ENCODE measurements at places on chromosomes 13 and 19. TPM values are rescaled to one million over a fixed set of nuclear protein-coding genes. Genes with fewer than 3 reads are reported as not detected.
A peak's percentile ranks its signal among the peaks of the same experiment; 100 is the strongest.

DNA sequence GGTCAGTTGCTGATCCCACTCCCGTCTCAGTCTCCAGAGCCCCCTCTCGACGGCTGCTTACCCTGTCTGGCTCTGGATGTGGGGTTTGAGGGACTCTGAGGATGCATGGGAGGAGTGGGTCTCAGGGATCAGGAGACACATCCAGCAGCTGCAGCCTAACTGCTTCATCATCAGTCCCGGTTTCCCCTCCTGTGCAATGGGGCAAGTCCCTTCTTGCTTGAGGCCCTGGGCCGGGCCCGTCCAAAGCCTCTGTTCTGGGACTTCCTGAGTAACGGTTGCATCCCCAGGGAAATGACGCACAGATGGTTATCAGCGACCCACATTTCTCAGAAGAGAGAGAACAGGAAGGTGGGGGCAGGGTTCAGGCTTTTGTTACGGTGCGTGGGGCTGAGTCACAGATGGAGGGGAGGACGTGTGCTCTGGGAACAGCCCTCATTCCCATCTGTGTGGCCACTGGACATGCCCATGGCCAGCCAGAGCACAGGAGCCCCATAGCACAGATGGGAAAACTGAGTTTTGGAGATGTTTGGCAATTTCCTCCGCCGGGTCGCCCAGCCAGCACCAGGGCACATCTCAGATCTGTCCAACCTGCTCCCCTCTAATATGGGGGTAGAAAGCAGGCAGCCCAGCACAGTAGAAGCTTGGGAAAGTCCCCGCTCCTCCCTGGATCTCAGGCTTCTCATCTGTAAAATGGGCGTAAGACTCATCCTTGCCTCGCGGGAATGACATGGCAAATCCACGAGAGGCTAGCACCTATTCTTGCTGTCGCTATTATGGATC is 19.3 kb downstream of the GNA15 start:
- no peaks in the 10 kb centered on the region for H3K27me3 ChIP-seq
- no peak overlapping the region for H3K4me3 ChIP-seq
- no peak for DNase-seq
- H3K4me1 ChIP-seq, result no peaks in the 10 kb centered on the region
- H3K36me3 ChIP-seq, result no peaks in the 10 kb centered on the region

DNA sequence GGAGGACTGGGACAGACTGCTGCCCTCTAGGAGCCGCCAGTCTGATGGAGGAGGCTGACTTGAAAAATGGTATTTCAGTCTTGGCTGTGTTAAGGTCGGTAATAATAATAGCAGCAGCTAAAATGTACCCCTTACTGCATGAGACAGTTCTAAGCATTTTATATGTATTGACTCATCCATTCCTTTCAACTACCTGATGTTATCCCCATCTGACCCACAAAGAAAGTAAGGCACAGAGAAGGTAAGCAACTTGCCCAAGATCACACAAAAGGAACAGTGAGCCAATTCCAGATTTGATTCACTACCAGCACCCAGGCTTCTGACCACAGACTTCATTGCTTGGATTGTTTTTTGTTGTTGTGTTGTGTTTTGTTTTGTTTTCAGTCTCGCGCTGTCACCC is 4.0 kb downstream of the NCAN start:
- H3K36me3 ChIP-seq, result no peaks in the 10 kb centered on the region
- no peak for DNase-seq
- H3K27ac ChIP-seq, result no peak overlapping the region
- no peak overlapping the region for H3K4me3 ChIP-seq
- no peaks in the 10 kb centered on the region for H3K4me1 ChIP-seq

Gene MAST3
- polyA plus RNA-seq, result 4.3 TPM

GRCh38 chr19:24098359-24098758 is 11.4 kb downstream of the ZNF254 start:
- DNase-seq, result no peak
- no peaks in the 10 kb centered on the region for H3K36me3 ChIP-seq
- H3K27me3 ChIP-seq, result no peaks in the 10 kb centered on the region
- no peak overlapping the region for H3K4me3 ChIP-seq

DNA sequence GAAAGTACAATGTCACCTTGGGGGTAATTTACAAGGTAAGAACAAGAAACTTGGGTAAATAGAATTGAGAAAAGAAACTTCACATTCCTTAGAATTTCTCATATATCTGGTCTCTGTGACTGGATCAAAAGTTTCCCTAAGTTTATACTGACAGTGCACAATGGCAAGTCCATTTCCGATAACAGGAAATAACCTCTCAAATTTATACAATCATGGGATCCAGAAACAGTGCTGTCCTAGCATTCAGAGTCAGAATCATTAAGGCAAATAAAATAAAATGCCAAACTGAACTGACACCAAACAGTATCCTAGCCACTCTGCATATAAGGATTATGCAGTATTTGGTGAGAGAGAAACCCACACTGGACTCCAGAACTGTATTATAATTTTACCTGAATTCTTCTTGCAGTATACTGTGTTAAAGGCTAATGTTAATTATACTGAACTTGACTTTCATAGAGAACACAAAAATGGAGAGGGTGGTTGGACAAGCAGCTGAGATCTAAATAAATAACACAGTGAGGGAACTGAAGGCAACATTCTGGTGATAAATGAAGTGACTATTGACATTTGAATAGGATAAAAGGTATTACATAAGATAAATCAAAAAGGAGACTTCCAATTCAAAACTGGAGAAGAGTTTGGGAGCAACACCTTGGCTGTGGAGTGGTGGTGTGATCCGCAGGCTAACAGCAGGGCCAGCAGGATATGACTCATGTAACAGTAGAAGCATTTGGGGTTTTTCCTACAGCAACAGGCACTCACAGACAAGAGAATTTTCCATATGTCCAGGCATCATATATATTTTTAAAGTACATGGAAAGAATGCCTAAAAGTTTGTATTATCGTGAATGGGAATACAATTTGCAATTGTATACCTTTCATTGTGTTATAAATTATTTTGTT is 932.5 kb upstream of the MIR17HG start:
- no peak overlapping the region for H3K27ac ChIP-seq
- H3K4me1 ChIP-seq, result no peaks in the 10 kb centered on the region
- H3K36me3 ChIP-seq, result no peaks in the 10 kb centered on the region
- H3K27me3 ChIP-seq, result no peaks in the 10 kb centered on the region

Gene REEP6
- polyA plus RNA-seq, result 243 TPM

DNA sequence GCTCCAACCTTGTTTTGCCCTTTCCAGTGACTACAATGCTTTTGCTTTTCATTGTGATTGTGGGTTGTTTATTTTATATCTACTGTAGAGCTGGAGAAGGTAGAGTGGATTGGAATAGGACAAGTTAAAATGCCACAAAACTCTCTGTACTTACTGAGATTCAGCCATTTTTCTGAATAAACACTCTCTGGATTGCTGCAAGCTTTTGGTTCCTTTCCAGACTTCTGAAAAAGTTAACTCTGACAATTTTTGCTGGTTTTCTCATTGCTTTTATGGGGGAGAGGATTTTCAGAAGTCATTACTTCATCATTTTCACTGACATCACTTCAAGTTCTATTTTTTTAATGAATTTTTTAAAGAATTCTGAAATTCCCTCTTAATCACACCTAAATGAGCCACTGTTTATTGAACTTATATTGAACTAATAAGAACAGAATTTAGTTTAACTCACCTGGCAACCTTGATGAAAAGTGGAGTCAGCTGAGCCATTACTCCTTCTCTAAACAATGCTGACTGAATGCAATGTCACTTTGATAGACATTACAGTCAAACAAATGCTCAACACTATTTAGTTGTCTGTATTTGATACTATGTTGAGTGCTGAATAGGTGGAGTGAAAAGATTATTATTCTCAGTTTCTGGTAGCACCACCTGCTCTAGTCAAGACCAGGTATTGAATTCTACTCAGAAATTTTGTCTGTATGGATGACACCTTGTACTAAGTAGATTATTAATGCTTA is 303.5 kb downstream of the DLEU7 start:
- no peaks in the 10 kb centered on the region for H3K36me3 ChIP-seq
- no peak overlapping the region for H3K27ac ChIP-seq
- no peak for DNase-seq

DNA sequence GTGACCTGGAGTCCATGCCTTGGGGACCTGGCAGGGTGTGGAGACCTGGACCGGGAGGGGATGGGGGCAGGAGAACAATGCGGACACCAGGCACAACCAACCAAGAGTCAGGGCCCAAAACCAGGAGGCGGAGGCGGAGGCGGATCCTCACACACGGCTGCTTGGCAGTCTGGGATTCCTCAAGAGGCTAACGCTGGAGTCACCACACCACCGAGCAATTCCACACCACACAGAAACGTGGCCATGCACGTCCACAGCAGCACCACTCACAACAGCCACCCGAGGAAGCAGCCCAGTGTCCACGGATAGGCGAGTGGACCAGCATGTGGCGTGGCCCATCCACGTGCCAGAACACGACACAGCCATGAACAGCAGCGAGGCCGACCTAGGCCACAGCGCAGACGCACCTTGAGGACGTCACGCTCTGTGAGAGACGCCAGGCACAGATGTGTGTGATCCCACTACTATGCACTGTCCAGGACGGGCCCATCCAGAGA is 17.7 kb downstream of the SBNO2 start:
- H3K4me3 ChIP-seq, result no peak overlapping the region
- H3K4me1 ChIP-seq, result peaks cover 28% of the 10 kb centered on the region

DNA sequence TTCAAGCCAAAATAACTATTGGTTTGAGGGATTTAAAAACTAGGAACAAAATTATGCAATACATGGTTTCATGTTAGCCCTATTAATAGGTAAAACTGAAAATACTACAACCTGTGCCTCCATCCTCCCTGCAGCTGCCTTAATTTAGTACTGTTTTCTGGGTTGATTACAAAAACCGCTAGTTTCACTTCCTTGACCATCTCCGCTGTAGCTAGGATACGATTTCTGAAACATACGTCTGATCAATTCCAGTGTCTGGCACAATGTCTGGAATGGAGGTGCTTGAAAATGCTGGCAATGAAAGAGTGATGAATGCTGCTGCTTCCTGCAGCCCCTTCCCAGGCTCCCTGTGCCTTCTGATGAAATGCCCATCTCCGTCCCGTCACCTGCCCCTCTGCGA is 273.5 kb downstream of the SHISA2 start:
- H3K4me1 ChIP-seq, result no peaks in the 10 kb centered on the region
- H3K27me3 ChIP-seq, result no peaks in the 10 kb centered on the region
- H3K4me3 ChIP-seq, result no peak overlapping the region

DNA sequence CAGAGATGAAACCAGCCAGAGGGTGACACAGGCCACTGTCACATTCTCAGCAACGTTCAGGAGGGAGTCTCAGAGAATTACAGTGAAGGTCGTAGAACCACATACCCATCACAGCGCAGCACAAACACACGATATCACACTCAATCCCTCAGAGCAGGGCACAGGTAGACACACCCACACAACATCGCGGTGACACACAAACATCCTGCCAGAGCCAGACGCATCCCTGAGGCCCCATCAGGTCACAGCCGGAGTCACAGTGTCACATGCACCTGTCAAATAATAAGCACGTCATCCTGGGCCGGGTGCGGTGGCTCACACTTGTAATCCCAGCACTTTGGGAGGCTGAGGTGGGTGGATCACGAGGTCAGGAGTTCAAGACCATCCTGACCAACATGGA is 17.5 kb downstream of the ELAVL3 start:
- no peak for DNase-seq
- no peaks in the 10 kb centered on the region for H3K27me3 ChIP-seq

DNA sequence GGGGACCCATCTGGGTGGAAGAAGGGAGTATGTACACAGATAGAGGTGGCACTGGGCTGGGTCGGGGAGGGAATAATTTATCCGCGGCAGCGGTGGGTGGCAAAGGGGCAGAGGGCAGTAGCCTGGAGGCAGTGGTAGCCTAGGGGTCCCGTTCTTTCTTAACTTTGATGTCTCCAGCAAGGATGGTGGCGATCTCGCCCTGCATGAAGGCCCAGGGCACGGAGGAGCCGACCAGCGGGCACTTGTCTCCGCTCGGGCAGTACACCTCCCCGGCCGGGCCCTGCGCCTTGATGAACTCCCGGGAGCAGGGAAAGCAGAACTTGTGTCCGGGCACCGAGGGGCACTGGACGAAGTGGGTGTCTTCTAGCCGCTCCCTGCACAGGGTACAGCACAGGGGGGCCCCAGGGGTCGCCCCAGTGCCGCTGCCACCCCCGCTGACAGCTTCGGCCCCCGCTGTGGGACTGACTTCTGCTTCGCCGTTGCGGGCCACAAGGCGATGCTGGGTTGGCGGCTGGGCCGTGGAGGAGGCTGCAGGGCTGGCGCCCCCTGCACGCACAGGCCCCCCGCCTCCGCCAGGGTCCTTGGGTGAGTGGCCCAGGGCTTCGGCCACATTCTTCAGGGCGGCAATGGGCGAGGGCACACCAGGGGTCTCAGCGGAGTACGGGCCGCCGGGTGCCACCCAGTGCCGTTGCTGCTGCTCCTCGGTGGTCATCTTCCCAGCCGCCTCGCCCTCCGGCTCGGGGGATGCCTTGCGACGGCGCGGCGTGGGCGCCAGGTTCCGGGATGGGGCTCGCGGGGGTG is 1.9 kb downstream of the IRF2BP1 start:
- DNase-seq, result no peak
- no peaks in the 10 kb centered on the region for H3K27me3 ChIP-seq
- peak overlapping the region; percentile 67 for H3K27ac ChIP-seq
- H3K4me1 ChIP-seq, result peaks cover 25% of the 10 kb centered on the region

- no peaks in the 10 kb centered on the region for H3K36me3 ChIP-seq
- DNase-seq, result no peak
- no peak overlapping the region for H3K4me3 ChIP-seq
- no peaks in the 10 kb centered on the region for H3K4me1 ChIP-seq
- peak overlapping the region; percentile 19 for H3K27ac ChIP-seq
These were observed 208.0 kb downstream of the DLEU7 start for GRCh38 chr13:50635504-50635903.

DNA sequence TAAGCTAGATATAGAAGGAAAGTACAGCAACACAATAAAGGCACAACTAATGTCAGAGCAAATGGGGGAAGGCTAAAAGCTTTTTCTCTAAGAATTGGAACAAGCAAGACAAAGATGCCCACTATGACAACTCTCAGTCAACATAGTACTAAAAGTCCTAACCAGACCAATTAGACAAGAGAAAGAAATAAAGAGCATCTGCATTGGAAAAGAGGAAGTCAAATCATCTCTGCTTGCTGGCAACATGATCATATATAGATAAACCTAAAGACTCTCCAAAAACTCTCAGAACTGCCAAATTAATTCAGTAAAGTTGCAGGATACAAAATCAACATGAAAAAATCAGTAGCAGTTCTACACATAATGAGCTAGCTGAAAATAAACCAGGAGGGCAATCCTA is 542.0 kb downstream of the DIAPH3 start:
- H3K27me3 ChIP-seq, result no peaks in the 10 kb centered on the region
- H3K27ac ChIP-seq, result no peak overlapping the region
- H3K36me3 ChIP-seq, result no peaks in the 10 kb centered on the region
- DNase-seq, result no peak

GRCh38 chr13:43284162-43284561 is 260.8 kb downstream of the DNAJC15 start:
- no peak overlapping the region for H3K27ac ChIP-seq
- no peaks in the 10 kb centered on the region for H3K4me1 ChIP-seq
- H3K27me3 ChIP-seq, result no peaks in the 10 kb centered on the region
- no peak overlapping the region for H3K4me3 ChIP-seq
- no peaks in the 10 kb centered on the region for H3K36me3 ChIP-seq

GRCh38 chr19:8245869-8246835 is 37.0 kb downstream of the CERS4 start:
- H3K36me3 ChIP-seq, result no peaks in the 10 kb centered on the region
- peaks cover 32% of the 10 kb centered on the region for H3K4me1 ChIP-seq

GRCh38 chr19:29804493-29804892 is 7.3 kb upstream of the CCNE1 start:
- H3K36me3 ChIP-seq, result no peaks in the 10 kb centered on the region
- H3K27me3 ChIP-seq, result no peaks in the 10 kb centered on the region
- no peaks in the 10 kb centered on the region for H3K4me1 ChIP-seq
- no peak for DNase-seq
